AG09309 (cell line): ENCODE measurements at places on chromosomes 5 and 9.

- DNase-seq = no peak
Measured at GRCh38 chr5:122170620-122171019, 41.3 kb downstream of the ZNF474 start.

DNA sequence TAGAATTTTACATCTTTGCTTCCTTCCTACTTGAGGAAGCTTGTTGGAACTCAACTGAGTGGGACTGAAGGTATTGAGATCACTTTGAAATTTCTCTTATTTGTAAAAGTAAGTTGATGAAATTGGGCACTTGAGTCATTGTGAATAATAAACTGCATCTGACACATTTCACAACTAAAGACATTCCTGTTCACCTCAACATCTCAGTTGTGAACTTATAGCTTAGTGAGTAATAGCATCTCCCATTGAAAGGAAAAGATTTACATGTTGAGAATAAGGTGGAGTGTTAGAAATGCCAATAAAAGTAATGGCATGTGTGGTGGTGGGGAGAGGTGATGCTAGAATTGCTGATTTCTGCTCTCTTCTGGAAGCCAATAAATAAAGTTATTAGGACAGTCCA, 145.0 kb downstream of the SLC24A2 start:
- no peak for DNase-seq

GRCh38 chr9:8680658-8681057, 881.1 kb upstream of the DMAC1 start:
- no peak for DNase-seq

- no peak for DNase-seq
Measured at GRCh38 chr9:121883281-121884056, 209.6 kb downstream of the TTLL11 start.
